ENCODE measurements at places on chromosomes 5 and 9. TPM values are rescaled to one million over a fixed set of nuclear protein-coding genes. Genes with fewer than 3 reads are reported as not detected.

GRCh38 chr5:88948746-88949600 is 66.0 kb upstream of the MEF2C start:
- DNase-seq = no peak

GRCh38 chr9:112366591-112366990 is 13.3 kb upstream of the HSDL2 start:
- no peak for DNase-seq

DNA sequence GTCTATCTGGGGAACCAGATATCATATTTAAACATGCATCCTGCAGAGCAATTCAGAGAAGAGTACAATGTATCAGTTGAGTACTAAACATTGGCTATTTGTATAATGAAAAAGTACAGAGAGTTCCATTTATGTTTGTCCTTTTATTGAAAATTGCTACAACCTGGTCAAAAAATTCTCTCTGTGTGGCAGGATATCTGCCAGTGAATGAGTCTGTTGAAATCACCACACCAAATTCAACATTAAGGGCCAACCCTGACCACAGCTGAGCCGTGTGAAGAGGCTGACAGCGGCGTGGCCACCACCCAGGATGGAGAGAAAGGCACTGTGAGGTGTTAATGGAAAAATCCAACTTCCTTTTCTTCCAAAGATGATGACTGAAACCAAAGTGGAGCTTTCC is 422.7 kb upstream of the PIK3R1 start:
- no peak for DNase-seq

GRCh38 chr5:149019679-149020078 is 43.2 kb downstream of the SH3TC2 start:
- no peak for DNase-seq

- DNase-seq = peak; percentile 36
Measured at GRCh38 chr9:84862810-84863287, 193.3 kb downstream of the NTRK2 start.

GRCh38 chr5:143244000-143244736 is 159.3 kb downstream of the NR3C1 start:
- DNase-seq = peak; percentile 51

- DNase-seq = no peak
Measured at GRCh38 chr5:36389245-36389644, 87.5 kb upstream of the RANBP3L start.

DNA sequence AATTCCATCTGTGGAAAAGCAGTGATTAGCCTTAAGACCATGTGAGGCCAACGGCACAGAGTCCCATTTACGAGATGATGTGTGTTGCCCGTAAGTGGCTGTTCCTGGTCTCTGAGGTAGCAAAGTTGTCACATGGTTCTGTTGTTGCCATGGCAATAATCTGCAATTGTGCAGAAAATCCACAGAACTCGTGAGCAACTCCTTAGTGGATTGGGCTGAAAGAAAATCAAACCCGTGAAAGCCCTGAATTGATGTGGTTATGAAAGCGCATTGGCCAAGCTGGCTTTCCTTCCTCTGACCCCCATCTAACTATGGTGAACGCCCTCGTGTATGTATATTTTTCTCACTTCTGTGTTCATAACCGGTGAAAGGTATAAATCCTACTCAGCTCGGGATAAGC is 614.7 kb downstream of the EBF1 start:
- no peak for DNase-seq

GRCh38 chr5:55278778-55279177 is 28.7 kb downstream of the DHX29 start:
- DNase-seq = no peak

GRCh38 chr5:170341545-170341944 is 44.0 kb upstream of the LCP2 start:
- no peak for DNase-seq

GRCh38 chr5:86360801-86361200 is 256.9 kb upstream of the COX7C start:
- DNase-seq = no peak

DNA sequence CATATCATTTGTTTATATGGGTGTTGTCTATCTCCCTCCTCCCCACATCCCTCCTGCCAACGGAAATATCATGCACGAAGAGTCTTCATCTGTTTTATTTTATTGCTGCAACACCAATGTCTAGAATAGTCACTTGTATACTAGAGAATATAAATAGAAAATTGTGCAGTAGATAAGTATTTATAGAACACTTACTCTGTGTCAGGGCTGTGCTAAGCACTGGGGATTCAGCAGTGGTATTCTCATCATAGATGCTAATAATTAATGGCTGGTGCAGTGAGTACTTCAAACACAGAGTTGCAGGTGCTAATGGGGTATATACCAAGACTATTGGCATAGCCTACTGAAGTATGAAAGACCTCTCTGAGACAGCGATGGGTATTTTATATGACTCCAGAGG is 353.5 kb upstream of the CDH6 start:
- DNase-seq = no peak

DNA sequence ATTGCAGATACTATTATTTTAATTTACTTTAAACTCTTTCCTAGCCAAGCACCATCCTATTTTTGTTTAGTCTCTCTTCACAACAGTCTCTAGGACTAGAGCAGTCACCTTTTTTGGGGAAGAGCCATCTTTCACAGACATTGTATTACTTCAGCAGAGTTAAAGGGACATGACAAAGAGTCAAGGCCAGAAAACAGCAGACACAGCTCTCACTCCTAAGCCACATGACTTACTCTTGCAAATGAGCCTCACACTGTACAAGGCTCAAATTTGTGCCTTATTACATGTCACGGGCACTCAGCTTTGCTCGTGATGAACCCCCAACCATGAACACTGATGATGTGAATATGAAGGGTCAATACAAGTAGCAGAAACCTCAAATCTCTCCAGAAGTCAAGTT is 104.3 kb downstream of the ZNF608 start:
- DNase-seq = no peak

- peak; percentile 67 for DNase-seq
Measured at GRCh38 chr5:91079037-91079436, 304.1 kb downstream of the ARRDC3 start.

DNA sequence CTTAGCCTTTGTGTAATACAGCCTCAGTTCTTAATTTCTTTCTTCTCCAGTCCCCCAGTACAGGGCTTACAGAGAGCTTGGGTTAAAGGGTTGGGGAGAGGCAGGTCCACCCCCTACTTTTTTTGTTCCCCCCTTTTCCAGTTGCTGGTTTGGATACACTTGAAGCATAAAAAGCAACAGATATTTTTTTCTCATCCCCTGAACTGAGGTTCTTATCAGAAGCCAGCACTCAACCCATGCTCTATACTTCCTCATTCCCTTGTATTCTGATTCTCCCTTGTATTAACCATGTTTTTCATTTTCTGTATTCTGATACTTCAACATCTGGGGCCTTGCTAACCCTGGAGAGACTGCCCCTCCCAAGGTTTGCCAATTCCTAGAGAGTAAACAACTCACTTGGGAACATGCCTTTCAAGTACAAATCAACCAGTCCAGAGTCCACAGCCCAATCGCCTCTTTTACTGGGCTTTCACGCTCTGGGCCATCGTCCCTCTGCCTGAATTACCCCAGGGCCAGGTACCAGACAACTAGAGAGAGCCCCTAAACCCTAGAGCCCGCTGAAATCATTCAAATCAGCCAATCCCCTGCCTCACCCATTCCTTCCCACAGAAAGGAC is 333.4 kb upstream of the PUM3 start:
- DNase-seq = no peak

GRCh38 chr5:139410121-139410992 is 6.5 kb upstream of the SPATA24 start:
- no peak for DNase-seq

GRCh38 chr5:80740999-80741398 is 86.2 kb upstream of the DHFR start:
- DNase-seq = no peak

- no peak for DNase-seq
Measured at GRCh38 chr5:111699324-111699723, 57.7 kb downstream of the NREP start.

DNA sequence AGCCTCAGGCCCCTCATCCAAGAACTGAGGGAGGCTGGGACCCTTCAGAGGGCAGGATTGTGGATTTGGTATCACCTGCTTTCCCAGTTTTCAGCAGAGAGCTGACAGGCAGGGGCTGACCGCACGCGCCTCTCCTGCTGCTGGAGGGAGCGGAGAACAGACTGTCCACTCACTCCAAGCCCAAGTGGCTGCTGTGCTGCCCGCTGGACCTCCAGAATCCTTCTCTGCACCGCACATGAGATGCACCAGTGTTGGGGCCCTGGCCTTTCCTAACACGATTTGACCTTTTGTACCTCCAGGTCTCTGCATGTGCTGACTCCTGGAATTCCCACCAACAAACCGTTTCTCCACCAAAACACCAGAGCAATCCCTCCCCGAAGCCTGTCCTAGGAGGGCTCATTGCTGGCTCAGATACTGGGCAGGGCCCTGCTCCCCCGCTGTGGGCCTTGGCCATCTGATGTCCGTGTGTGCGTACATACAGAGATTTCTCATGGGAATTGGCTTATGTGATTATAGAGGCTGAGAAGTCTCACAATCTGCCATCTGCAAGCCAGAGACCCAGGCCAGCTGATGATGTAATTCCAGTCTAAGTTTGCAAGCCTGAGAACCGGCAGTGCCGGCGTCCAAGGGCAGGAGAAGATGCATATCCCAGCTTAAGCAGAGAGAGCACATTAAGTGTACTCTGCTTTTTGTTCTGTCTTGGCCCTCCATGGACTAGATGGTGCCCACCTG is 141.7 kb downstream of the GADD45G start:
- peak; percentile 67 for DNase-seq

DNA sequence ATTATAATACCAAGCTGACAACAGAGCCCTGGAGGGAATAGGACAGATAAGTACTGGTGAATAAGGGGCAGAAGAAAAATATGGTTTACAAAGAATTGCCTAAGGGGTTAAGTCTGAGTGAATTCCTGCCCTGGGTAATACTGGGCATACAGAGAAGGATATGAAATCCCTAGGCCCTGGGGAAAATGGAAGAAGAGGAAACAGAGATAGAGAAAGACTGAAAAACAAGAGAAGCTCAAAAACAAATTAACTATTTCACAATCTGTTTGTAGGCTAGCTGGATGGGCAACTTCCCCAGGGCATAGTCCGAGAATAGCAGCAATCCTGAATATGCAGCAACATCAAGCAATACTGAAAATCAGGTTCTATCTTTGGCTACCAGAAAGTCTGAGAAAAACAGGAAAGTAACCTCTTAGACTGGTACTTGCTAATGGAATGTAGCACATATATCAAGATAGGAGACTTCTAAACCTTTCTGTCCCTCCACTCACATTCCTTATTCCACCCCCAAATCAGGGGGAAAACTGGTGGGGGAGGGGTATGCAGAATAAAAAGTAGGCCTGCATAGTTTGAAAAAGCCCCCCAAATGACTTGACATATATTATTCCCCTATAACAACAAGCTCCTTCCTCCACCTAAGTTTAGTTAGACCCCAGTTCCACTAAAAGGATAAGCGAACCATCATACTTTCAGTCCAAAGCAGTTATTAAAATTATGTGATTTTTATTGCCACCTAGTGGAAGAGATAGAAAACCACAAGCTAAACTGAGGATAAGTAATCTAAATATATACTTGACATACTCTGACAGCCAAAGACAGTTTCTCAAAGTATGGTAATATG is 20.6 kb downstream of the SLC38A9 start:
- peak; percentile 75 for DNase-seq

The PTGS1 gene
- total RNA-seq = 4.7 TPM

The DNAJB5 gene
- 9.1 TPM for total RNA-seq

The GEMIN5 gene
- total RNA-seq = 16.6 TPM

The IFNB1 gene
- total RNA-seq = not detected

The PCYOX1L gene
- 6.5 TPM for total RNA-seq

The PCDHB3 gene
- total RNA-seq = 2.7 TPM

The STARD4 gene
- total RNA-seq = 18.1 TPM

The PFDN1 gene
- 28.7 TPM for total RNA-seq

The NAIF1 gene
- 4.7 TPM for total RNA-seq

The C5orf34 gene
- 5.1 TPM for total RNA-seq

The PCDHA9 gene
- 0.30 TPM for total RNA-seq

The FST gene
- 58.7 TPM for total RNA-seq

The HSD17B3 gene
- total RNA-seq = 0.59 TPM

The CARTPT gene
- not detected for total RNA-seq

The COL15A1 gene
- total RNA-seq = 122 TPM

The FOXD4L5 gene
- total RNA-seq = 0.10 TPM

The SLC6A7 gene
- total RNA-seq = not detected

The HMMR gene
- 12.2 TPM for total RNA-seq

The TAF11L10 gene
- not detected for total RNA-seq

The HRH2 gene
- 1.5 TPM for total RNA-seq

The REEP2 gene
- 1.7 TPM for total RNA-seq

The WNK2 gene
- total RNA-seq = 11.2 TPM

Data from skin of body (tissue), 3 donors.